Activated naive CD4-positive, alpha-beta T cell (primary cell): ENCODE measurements at places on chromosomes 12 and 14.
A peak's percentile ranks its signal among the peaks of the same experiment; 100 is the strongest.

DNA sequence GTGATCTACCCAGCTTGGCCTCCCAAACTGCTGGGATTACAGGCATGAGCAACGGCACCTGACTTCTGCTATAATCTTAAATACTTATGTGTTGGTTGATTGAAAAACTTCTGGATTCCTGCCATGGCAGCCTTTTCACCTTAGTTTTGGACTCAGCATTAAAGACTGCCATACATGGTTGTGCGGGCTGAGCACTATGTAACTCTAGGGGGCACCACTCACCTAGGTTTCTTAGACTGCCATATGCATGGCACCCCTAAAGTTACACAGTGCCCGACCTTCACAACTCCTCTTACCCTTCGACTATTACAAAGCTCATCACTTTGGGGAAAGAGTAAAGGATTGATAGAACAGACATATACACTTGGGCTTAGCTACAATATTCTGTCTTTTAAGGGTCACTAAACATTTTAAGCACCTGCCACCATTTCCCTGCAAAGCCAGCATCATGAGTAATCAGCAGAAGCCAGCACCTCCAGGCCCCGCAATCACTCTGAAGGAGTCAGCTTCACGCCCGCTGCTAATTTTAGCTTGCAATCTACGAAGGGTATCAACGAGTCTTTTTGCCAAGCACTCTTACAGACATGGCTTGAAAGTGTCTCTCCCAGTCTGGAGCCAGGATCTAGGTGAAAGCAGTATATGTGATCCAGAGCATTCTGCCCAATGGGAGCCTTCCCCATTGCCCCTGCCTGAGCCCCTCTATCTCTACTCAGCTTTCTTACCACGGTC lies 59.8 kb downstream of the SUDS3 start:
- DNase-seq = no peak

- peak; percentile 9 for DNase-seq
Observed at GRCh38 chr12:67025543-67026114, 243.5 kb upstream of the CAND1 start.

GRCh38 chr12:40515041-40515816 lies 177.0 kb upstream of the CNTN1 start:
- DNase-seq = no peak

DNA sequence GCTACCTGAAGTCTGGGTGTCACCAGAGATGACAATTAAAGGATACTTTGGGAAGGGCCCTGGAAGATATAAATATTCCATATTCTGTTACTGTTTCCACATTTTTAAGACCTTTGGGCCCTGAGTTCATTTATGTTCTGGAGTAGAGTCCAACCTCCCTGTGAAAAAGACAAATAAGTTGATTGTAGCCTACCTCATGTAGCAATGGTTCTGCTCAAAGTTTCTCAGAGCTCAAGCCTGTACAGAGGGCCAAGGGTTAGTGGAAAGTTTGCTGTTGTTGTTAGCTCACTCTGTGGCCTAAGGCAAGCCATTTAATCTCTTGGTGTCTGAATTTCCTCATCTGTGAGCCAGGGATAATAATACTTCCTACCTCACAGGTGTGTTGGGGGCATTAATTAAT lies 284.7 kb upstream of the DDHD1 start:
- DNase-seq = no peak

DNA sequence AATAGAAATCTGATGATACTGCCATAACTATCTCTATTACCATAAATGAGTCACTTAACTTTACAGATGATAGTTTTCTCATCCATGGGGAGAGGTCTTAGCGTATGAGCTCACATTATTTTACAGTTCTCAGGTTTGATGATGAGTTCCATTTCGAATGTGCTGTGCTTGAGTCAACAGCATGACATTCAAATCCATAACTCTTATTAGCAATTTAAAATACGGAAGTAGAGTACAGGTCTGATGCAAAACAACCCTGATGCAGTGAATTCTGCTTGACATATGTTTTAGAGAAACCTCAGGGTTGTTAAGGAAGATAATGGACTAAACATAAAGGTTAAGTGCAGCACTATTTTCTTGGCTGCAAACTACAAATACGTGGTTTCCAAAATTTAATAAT lies 30.0 kb downstream of the C14orf39 start:
- no peak for DNase-seq

DNA sequence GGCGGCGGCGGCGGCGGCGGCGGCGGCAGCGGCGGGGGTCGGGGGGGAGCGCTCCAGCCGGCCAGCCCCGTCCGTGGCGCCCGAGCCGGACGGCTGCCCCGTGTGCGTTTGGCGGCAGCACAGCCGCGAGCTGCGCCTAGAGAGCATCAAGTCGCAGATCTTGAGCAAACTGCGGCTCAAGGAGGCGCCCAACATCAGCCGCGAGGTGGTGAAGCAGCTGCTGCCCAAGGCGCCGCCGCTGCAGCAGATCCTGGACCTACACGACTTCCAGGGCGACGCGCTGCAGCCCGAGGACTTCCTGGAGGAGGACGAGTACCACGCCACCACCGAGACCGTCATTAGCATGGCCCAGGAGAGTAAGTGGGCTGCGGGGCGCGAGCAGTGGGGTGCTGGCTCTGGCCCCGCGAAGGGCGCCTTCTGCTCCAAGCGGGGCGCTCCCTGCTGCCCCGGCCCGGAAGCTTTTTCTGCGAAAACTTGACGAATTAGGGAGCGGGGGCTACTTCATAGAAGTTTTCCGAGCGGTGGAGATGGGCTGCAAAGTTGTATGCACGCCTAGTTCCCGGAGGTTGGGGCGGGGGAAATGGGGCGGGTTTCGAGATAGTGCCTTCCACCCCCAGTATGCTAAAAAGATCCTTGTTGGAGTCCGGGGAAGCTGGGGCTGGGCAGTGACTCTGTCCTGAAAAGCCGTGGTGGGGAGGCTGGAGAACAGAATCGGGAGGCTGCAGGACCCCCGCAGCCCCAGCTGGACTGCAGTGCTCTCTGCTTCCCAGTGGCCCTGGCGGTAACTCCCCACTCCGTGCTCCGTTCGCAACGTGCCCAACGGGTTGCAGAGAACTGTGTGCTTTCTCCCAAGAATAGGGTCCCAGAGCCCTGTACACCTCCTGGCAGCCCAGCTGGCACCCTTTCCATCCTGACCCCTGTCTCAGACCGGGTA lies 751 bp downstream of the GDF11 start:
- peak; percentile 54 for DNase-seq

DNA sequence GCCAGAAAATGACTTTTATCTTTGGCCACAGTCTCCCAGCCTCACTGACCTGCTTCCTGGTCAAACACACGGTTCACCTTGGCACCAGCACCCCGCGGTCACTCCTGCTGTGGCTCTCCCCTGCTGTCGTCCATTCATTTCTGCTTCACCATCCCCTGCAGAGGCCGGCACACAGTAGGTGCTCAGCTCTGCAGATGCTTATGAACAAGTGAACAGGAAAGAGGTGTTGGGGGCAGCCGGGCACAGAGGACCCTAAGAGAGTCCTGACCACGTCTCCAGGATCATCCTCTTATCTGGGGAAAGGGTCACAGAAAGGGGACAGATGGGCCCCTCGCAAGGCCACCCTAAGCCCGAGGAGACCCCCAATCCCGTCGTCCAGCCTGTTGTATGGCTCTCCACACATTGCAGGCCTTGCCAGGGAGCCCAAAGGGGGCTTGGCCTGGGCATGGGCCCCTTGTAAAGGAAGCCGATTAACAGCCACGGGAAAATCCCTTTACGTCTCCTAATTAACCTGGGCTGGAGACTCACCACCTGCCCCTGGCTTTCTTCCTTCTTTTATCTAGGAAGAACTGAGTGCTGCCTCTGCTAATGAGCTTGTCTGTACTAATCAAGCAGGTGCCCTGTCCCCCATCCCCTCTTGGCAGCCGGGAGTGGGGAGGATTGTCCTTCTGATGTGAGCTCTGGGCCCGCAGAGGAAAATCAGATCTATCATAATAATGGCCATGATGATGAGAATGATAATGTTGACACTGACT lies 119.2 kb downstream of the AACS start:
- no peak for DNase-seq

DNA sequence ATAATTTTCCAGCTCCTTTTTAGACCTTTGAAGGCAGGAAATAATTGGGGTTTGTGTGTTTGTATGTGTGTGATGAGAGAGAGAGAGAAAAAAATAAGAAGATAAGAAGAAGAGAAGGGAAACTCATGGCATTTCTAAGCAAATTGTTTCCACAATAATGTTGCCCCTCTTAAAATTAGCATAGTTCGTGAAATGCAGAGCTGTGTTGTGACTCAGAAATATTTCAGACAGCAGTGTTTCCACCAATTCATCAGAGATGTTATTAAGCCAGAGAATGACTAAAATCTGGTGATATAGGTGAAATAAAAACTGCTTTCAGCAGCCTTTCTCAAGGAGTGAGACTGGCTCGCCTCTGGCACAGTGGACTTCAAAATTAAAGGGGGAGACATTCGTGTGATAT lies 65.9 kb upstream of the ARHGAP5 start:
- no peak for DNase-seq

DNA sequence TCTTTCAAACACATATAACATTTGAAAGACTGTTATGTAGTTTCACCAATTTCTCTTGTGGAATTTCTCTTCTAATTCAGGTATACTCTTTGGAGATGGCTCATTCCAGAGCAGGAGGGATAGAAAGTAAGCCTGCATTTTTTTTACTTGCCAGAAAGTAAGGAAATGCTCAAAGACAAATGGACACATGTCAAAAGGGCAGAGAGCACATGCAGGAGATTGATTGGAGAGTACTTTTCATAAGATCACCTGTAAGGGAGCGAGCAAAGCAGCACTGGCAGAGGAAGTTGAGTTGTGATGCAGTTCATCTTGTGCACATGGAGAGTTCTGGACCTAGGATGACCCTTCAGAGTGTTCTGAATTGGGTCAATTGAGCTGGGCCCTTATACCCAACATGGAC lies 51.4 kb upstream of the FBXO33 start:
- DNase-seq = no peak

- no peak for DNase-seq
Observed at GRCh38 chr14:54010981-54011380, 54.4 kb upstream of the BMP4 start.

DNA sequence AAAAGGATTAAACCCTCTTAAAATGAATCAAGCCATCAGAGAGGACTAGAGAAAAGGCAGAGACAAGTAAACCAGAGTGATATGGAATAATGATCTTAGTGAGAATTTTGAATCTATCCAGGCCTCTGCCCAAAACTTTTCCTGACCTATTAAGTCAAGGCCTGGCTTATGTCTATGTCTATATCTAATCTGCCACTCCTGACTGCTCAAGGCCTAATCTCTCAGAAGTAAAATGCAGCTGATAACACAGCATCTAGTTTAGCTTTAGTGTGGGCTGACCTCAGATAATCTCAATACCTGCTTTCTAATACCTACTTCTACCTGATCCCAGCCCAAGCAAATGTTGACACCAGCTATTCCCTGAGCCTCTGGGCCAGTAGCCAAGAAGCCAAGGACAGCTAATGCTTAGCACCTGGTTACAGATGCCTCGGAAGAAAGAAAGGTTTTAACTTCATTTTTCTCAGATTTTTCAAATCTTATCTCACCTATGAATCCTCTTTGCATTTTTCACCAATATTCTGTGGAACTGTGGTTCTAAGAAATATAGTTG lies 1472.5 kb upstream of the SEL1L start:
- no peak for DNase-seq

DNA sequence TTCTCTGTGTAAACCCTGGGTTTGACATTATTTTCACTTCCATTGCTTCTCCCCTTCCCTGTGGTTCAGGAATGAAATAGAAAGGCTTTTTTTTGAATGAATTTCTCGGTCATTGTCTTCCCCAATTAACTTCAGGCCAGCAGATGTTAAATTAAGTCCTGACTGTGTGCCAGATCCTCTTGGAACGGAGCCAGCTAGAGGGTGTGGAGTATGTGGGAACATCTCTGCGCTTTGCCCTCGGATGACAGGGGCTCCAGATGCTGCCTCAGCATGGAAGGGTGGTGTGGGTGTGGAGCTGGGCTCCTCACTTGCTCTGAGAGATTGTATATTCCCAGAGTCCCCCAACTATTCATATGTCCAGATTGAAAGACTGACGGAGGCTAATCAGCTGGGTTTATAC lies 13.1 kb downstream of the KRT85 start:
- no peak for DNase-seq

DNA sequence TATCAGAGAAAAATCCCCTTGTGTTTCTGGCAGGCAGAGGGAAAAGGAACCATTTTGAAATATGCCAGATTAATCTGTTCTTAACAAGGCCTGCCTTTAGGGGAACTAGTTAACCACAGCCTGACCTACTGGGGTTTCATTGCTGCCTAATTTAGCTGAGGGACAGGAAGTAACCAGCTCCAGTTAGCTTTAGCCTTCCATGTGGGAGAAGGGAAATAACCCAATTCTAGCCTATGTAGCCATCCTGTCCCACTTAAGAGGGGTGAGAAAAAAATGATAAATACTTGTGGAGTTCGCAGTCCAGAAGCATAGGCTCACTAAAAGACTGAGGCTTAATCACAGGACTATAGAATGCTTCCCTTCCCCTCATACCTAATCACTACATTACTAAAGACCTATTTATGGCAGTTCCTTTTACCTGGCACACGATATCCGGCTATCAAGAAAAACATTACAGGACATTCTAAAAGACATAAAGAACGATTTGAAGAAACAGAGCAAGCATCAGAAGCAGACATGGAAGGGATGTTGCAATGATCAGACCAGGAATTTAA lies 22.8 kb downstream of the COX8C start:
- DNase-seq = no peak

DNA sequence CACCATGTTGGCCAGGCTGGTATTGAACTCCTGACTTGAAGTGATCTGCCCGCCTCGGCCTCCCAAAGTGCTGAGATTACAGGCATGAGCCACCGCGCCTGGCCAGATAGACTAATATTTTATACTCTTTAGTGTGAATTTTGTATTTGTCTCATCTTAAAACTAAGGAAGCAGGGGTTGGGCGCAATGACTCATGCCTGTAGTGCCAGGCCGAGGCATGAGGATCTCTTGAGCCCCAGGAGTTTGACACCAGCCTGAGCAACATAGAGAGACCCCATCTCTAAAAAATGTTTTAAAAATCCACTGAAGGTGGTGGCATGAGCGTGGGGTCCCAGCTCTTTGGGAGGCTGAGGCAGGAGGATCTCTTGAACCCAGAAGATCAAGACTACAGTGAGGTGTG lies 9.0 kb downstream of the DYNC1H1 start:
- DNase-seq = no peak

- DNase-seq = no peak
Observed at GRCh38 chr14:96660123-96660522, 137.1 kb upstream of the VRK1 start.

- no peak for DNase-seq
Observed at GRCh38 chr14:54702014-54702491, 135.1 kb downstream of the SAMD4A start.

DNA sequence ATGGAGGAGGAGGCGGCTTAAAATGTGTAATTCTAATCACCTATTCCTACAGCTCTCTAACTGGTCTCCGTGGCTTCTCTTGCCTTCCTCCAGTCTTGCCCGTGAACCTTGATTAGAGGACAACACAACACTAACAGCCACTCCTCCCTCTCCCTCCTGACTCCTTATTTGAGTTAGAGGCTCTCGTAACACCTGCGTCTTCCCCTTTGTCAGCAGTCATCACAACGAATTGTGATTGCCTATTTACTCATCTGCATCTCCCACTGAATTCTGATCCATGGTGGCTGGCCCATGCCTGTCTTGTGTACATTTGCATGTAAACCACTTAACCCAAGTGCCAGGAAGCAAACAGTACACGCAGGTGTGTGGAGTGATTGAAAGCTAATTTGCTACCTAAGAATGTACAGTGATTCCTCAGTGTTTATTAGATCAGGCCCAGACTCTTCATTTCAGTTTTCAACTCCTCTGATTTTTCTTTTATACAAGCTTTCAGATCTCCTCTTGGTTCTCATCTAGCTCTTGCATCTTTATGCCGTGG lies 154.5 kb downstream of the MON2 start:
- no peak for DNase-seq
